ENCODE measurements at places on chromosomes 11 and 22.

DNA sequence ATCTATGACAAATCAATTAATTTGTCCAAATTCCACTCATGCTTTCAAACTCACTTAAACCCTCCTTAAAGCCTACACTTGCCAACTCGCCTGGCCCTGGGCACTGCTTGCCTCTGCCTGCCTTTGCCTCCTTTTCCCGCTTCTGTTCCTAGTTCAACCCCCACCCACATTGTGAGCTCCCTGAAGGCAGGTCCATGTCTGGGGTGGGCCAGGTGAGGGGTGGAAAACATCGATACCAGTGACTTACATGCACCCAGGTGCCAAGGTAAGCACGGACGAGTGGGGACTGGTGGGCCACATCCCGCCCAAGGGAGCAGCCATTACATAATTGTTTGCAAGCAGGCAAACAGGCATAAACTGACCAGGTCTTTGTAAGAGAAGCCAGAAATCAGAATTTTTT, 146.2 kb downstream of the ST3GAL4 start:
- no peak for DNase-seq

- DNase-seq: no peak
Measured at GRCh38 chr22:17791196-17791595, 16.9 kb upstream of the BID start.

- no peak for DNase-seq
Measured at GRCh38 chr11:61924064-61924455, 6.7 kb upstream of the RAB3IL1 start.

GRCh38 chr11:90468923-90469322, 246.1 kb upstream of the CHORDC1 start:
- no peak for DNase-seq

- peak; percentile 82 for DNase-seq
Measured at GRCh38 chr11:128757235-128757711, 63.4 kb downstream of the FLI1 start.

DNA sequence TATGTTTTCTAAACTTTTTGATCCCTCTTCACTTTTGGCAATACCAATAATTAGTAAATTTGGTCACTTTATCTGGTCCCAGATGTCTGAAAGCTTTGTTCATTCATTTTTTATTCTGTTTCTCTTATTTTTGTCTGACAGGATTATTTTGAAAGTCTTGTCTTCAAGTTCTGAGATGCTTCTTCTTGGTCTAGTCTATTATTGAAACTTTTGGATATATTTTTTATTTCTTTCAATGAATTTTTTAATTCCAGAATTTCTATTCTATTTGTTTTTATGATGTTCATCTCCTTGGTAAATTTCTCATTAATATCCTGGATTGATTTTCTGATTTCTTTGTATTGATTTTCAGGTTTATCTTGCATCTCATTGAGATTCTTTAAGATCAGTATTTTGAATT, 54.1 kb upstream of the RAB38 start:
- DNase-seq: no peak

- no peak for DNase-seq
Measured at GRCh38 chr22:33105501-33105911, 47.3 kb upstream of the SYN3 start.

GRCh38 chr22:42871146-42872050, 14.3 kb upstream of the ARFGAP3 start:
- no peak for DNase-seq

DNA sequence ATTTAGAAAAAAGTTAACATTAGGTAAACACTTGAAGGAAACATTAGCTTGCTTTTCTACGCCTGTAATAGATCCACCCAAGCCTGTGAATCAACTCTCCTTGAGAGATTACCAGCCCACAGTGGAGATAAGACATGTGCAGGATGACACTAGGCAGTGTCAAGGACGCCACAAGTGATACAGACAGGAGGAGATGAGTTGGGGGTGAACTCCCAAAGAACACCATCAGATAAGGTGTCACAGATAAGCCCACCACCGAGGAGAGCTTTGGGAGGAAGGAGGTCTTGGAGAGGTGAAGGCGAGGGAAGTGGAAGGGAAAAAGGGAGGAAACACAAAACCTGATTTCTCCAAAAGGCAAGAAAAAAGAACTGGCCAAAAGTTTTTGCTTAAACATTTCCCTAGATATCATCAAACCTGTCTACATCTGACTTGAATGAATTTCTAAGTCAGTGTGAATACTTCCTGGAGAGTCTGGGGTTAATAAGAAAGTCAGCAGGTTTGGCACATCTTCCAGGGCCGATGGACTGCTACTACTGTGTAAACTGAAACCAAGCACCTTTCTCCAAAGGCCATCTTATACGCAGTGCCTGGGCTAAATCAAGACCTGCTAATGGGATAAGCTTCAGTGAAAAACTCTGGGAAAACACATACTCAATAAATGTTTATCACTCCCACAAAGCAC, 15.5 kb downstream of the CLTCL1 start:
- DNase-seq: no peak
